ENCODE measurements at places on chromosomes 4 and X.

DNA sequence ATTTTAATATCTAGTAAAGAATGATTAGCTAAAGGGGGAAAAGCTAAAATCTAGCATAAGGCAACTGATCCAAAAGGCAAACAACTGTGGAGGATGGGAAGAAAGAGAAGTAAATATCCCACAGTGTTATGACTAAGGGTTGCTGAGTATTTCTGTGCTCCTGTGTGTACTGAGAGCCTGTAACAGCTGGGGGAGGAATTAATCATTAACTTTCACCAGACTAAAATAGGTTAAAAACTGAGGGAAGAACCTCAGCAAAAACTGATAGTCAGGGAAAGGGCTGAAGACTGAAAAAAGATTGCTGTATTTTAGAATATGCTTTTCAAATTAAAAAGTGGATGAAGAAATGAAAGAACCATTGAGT lies 365.9 kb downstream of the CXXC4 start:
- no peak for DNase-seq

DNA sequence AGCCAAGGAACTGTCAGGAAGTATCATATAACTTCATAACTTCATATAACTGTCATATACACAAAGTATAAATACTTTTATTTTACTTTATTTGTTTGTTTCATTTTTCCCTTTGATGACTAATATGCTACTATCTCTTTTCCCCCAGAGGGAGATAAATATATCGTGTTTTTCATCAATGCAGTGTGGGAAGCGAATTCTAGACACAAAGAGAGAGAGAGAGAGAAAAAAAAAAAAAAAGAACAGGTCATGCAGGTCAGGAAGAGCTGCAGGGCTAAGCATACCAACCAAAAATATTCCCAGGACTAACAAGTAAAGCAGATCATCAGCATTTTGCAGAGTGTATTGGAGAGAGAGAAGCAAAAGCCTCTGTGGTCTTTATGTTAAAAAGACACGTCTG lies 1849.2 kb downstream of the STIM2 start:
- DNase-seq: no peak

GRCh38 chr4:127578967-127579366 lies 53.8 kb upstream of the INTU start:
- no peak for DNase-seq

DNA sequence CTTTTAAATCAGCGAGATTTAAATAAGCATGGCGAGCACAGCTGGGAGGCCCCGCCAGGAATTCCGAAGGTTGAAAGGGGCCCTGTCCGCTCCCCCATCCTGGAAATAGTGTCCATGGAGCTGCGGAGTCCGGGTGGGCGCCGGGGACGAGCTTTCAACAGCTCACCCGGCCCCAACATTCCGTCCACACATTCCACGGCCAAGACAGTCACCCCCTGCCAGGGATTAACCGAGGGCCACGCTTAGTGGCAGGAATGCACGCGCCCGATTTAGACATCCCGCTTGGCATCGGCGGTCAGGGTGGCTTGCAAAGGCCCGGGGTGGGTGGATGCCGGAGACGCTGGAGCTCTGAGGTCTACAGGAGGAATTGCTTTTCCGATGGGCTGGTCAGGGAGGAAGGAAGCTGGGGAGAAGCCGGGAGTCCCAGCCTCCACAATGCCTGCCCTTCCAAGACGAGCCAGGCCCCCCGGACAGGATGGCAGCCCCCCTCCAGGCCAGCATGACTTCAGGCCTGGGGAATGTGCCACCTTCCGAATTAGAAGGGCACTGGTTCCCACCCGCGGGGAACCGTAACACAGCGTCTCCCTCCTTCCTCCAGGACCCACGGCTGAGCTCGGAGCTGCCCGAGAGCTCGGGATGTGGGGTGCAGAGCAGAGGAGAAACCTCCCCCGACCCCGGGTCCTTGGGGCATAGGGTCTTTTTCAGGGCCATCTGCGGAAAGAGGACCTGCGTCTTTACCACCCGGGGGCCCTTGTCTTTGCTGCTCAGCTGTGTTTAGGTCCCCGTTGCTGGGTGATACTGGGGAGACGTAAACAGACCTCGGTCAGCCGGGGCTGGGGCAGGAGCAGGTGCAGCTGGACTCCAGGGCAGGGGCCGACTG lies 26.9 kb upstream of the PPP2R3B start:
- DNase-seq: peak; percentile 84

- no peak for DNase-seq
Measured at GRCh38 chrX:39758791-39759525, 338.8 kb downstream of the BCOR start.

- no peak for DNase-seq
Measured at GRCh38 chr4:153364061-153364460, 19.6 kb downstream of the MND1 start.

DNA sequence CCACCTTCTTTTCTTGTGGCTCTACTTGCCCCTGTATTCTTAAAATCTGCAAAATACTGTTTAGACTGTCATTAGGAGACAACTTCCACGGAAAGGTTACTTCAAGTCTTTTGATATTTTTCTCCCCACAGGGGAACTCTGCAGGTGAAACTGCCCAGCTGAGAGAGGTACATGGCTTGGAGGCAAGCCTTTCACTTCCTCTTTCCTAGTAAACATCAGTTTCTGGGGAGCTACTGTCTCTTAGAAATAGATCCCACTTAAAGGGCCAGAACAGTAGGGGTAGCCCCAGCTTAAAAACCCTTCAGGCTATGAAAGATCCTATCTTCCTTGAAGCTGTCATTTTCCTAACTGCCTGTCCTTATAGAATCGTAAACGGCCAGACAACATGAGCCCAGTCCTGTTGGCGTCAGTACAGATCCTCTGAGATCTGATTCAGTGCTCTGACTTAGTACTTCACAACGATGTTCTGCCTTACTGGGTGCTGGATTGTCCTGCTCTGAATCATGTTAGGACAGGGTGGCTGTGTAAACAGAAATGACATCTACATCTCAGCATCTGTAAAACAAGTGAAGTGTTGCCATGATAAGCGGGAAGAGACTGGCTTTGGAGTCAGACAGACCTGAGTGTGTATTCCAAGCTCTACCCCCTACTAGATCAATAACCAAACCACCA lies 102.1 kb downstream of the ITIH6 start:
- no peak for DNase-seq

GRCh38 chr4:183797445-183798300 lies 107.4 kb upstream of the STOX2 start:
- DNase-seq: peak; percentile 19

DNA sequence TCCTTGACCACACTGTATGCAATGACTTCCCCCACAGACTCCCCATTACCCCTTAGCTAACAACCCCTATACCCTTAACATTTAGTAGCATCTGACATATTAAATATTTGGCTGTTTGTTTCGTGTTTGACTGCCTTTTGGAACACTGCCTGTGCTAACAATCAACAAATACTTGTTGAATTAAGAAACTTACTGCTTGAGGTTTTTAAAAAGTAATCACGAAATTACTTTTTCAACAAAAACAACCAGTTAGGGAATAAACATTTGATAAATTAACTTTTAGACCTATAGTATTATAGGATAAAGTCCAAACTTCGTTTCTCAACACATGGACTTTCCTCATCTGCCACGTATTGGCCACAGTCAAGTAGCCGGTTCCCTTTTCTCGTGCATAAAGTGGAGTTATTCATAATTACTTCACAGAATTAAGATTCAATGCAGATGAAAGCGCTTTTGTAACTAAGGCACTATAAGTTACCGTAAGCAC lies 555 bp upstream of the ELMOD2 start:
- no peak for DNase-seq

DNA sequence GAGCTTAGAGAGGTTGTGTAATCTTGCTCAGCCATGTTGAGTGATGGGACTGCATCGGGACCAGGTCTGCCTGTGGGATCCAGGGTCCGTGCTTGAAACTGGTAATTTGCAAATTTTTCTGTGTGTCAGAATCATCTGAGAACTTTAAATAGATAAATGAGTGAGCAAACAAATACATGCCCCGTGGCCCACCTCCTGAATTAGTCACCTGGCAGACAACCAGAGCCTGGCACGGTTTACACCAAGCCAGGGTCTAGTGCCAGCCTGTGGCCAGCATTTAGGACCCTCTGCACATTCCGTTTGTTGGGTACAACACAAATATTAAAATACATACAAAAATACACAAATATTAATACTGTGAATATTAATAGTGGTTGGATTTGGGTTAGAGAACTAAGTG lies 90.6 kb upstream of the STOX2 start:
- DNase-seq: no peak

GRCh38 chr4:75497133-75497532 lies 17.1 kb downstream of the RCHY1 start:
- no peak for DNase-seq

DNA sequence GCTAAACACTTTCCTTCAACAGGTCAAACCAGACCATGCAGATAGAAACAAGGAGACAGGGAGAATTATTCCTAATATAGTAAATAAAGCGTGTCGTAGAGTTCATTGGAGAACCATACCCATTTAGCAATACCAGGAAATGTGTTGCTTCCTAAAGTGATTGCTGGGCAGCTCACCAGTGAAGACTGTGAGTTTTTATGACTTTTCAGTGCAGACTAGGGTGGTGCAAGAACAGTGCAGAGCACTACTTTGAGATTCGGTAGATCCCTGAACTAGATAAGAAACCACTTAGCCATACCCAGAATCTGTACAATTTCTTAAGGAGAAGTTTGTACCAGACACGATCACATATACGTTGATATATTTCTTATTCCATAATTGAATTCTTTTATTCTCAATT lies 87.4 kb downstream of the EMCN start:
- peak; percentile 70 for DNase-seq

GRCh38 chrX:12672367-12673106 lies 118.7 kb upstream of the PRPS2 start:
- DNase-seq: no peak

GRCh38 chr4:182141061-182141460 lies 102.1 kb upstream of the TENM3 start:
- DNase-seq: peak; percentile 0

DNA sequence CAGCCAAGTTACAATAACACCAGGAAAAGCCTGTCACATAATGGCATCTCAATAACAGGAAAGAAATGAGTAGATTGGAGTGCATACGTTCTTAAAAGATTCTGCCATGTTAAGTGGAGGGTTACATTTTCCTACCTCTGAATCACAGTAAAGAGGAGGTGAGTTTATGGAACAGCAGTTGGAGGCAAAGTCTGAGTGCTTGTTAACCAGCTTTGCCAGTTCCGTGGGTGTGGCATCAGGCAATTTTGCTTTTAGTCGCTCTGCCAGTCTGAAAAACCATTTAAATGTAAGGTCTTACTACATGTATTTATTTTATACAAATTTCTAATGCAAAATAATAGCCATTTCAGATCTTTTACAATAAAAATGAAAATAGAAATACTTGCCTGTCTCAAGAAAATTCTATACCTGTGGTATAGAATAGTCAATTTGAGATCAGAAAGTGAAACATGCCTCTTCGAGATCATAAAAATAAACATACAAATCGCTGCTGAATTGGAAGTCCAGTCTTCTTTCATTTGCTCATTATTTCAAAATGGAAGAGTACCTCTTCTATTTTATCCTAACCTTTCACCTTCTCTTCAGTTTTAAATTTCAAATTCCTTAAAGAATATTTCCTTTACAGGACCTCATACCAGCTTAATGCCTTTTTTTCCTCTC lies 31.4 kb downstream of the GC start:
- no peak for DNase-seq

DNA sequence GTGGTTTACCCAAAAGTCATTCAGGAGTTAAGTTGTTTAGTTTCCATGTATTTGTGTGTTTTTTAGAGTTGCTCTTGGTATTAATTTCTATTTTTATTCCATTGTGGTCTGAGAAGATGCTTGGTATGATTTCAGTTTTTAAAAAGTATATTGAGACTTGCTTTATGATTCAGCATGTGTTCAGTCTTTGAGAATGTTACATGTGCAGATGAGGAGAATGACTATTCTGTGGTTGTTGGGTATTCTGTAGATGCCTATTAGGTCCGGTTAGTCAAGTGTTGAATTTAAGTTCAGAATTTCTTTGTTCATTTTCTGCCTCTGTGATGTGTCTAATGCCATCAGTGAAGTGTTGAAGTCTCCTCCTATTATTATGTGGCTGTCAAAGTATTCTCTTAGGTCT lies 249.4 kb downstream of the ARHGAP10 start:
- no peak for DNase-seq

- DNase-seq: peak; percentile 34
Measured at GRCh38 chr4:39263895-39264294, 81.6 kb downstream of the WDR19 start.

GRCh38 chr4:53060278-53060677 lies 198.2 kb downstream of the RASL11B start:
- DNase-seq: no peak

GRCh38 chr4:1511441-1512041 lies 105.3 kb upstream of the NKX1-1 start:
- peak; percentile 36 for DNase-seq

DNA sequence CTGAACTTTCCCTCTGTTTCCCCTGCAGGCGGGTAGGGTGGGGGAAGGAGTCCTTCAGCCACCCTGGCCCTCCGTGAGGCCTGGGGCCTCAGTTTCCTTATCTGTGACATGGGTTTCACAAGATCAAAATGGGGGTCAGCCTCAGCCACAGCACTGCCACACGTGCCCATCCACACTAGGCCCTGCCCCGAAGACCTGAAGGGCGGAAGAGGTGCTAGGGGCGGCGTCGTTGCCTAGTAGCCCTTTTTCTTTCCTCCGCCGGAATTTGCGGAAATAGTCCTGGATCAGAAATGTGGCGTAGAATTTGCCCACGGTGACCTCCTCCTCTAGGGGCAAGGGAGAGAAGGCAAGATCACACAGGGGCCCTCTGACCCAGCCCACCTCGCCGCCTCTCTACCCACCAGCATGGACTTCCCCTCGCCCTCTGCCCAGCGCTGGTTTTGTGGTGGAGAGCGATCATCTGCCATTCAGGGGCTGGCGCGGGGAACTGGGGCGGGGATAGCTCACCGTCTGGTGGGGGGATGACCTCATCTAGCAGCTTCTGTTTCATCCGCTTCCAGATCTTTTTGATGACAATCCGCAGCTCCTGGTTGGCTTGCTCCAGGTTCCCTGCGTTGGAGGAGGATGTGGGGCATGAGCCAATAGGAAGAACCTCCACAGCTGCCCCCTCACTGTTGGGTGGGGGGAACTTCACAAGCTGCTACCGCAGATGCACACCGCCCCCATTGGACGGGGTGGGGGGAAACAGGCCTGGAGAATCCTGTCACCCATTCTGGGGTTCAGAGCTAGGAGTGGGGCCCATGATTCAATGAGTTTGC lies 9.7 kb upstream of the SYP start:
- DNase-seq: peak; percentile 48

DNA sequence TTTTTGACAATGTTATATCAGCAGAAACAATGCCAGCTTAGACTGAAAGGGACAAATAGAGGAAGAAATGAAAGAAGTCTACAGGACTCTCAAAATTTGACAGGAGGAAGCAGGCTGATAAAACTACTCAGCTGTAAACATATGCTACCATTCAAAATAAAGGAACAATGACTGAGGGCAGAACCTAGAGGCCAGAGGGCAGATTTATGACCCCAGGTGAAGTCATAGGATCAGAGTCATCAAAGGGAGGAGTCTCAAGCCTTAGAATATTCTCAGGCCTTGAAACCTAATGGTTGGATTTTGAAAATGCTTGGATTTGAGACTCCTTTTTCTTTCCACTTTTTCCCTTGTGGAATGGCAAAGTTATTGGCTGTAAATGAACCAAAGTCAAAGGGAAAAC lies 17.0 kb upstream of the SYTL5 start:
- DNase-seq: no peak

All from dermis blood vessel endothelial cell (primary cell).